ENCODE measurements at places on chromosomes 11 and 22.

DNA sequence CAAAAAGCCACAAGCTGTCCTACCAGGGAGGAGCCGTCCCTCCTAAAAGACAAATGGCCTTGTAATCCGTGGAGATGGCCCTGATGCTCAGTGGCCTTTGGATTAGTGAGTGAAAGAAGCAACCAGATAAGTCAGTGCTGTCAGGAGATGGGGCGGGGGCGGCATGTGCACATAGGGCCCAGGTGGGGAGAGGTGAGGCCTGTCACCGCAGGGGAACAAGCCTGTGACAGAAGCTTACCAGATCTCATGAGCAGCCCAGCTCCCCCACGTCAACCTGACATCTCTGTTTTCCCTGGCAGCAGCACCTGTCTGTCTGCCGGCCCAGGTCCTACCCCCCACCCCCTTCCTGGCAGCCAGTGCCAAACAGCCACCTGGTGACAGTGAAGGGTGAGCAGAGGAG is 162.6 kb downstream of the BUD13 start:
- DNase-seq: no peak

DNA sequence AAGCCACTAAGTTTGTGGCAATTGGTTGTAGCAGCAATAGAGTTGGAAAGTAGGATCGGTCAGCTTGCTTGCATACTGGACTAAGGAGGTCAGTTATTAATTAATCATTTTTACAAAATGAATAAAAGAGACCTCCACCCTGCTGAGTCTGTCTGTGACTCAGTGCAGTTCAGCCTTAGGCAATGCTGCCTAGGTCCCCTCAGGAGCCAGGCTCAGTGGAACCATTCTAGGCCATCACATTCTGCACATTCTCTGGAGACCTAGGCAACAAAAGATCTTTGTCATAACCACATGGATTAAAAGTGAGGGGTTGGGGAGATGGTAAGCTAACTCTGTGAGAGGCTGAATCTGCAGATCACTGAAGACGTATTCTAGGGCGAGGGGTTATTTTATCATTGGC is 178.7 kb upstream of the CADM1 start:
- no peak for DNase-seq

- DNase-seq: no peak
Measured at GRCh38 chr11:66543263-66544107, 2.4 kb downstream of the ZDHHC24 start.

- peak; percentile 85 for DNase-seq
Measured at GRCh38 chr22:24503137-24503842, 8.2 kb downstream of the UPB1 start.

DNA sequence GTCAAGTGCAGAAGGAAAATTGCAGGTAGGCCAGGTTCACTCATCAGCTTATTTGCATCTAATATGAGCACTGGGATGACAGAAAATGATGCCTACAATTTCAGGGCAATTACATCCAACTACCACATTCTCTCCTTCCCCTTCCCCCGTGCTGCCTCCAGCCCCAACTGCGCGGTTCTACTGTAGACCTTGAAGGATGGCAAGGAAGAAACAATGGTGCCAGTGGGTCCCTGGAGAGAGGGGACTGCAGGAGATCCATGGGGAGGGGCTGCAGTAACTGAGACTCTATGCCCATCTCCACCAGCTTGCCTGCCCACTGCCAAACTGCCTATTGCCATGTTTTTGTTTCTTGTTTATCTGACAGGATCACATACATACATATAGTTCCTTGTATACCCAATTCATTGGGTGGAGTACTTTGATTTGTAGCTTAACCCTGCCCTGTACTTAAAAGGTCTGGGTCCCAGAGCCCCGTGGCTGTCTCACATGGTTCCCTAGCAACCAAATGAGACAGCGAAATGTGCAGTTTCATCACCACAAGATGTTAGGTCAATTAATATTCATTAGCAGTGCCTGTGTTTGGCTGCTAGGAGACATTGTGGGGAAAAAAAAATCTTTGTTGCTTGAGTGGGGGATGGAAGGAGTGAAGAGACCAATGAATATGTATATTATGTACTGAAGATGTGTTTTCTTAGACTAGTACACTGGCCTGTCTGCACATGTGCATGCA is 253.5 kb upstream of the PLET1 start:
- no peak for DNase-seq

DNA sequence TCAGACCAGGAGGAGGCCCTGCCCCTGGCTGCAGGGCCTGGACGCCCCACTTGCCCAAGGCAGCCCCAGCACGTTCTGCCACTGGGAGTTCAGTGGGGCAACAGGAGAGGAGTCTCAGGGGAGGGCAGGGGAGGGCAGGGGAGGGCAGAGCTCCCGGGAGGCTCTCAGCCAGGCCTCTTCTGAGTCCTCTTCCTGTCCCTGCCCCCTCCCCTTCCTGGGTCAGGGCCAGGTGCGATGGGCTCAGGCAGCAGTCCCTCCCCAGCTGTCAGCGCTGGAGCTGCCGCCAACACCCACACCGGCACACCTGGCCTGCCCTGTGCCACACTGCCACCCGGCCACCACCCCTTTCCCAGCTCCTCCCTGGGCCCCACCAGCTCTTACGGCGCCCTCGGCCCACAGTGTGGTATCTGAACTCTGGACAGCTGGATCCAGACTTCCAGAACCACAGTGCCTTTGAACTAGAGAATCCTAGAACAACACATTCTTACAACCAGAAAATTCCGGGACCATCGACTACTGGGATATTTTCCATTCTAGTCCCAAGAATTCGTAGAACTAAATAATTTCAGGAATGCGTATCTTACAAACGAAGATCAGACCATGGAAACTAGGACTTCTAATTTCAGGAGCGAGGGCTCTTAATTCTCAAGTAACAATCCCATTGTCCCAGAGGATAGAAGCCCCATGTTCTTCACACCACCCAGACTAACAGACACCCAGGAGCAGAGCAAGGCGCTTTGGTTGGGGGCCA is 21.8 kb downstream of the RPL3 start:
- DNase-seq: no peak

GRCh38 chr11:36672815-36673450 is 74.9 kb upstream of the RAG2 start:
- peak; percentile 52 for DNase-seq

DNA sequence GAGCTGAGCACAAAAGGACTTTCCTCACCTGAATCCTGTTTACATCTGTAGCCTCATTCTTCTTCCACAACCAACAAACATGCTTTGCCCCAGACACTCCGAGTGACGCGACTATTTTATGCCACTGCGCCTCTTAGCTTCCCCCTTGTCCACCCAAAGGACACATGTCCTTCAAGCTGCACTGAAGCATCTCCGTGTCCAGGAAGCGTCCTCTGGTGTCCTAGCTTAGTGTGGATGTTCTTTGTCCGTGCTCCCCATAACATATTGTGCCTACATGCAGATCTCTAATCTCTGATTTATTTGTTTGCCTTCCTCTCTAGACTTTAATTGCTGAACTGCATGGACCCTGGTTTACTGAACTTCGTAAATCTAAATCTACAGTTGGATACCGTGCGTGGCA is 20.1 kb upstream of the CECR2 start:
- DNase-seq: no peak

DNA sequence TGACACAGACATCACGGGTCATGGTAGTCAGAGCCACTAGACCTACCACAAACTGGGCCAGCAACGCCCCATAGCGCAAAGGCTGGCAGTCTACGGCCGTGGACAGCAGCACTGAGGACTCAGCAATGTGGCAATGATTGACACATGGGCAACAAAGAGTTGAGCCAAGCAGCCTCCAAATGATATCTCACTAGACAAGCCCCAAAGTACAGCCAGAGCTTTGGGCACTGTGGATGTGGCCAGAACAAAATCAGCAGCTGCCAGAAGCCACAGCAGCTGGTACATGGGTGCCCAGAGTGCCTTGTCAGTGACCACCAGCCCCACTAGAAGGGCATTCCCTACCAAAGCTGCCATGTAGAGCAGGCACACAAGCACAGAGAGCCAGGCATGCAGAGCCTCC is 11.2 kb upstream of the UBQLNL start:
- no peak for DNase-seq

- peak; percentile 85 for DNase-seq
Measured at GRCh38 chr11:833114-833791, 501 bp downstream of the CD151 start.

GRCh38 chr22:25564979-25565677 is 653 bp downstream of the GRK3 start:
- DNase-seq: peak; percentile 42

DNA sequence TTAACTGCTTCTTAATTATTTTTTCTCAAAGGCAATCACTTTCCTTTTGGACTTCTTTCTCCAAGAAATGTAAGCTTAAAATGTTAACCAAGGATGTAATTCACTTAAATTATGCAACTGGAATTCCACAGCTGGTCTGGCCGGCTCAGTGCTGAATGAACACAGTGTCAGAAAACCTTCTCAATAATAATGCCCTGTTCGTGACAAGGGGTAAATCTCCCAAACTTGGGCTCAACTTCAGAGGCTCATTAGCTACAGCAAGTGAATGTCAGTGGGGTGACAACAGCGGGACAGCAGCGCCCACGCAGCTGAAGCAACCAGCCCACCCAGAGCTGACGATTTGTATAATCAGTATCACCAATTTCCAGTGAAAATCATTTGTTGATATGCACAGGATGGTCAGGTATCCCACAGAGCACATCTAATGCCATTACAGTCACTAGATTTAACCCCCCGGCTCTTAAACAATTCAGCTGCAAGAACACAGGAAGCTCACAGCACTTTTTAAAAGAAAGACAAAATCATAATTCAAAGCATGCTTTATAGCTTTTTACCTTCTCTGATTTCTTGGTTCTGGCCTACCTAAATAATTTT is 704.8 kb downstream of the DLG2 start:
- peak; percentile 32 for DNase-seq

GRCh38 chr11:27505781-27506180 is 788 bp downstream of the LIN7C start:
- no peak for DNase-seq
